ENCODE measurements at places on chromosomes 4 and X.

GRCh38 chrX:117969782-117970181, 146.8 kb downstream of the KLHL13 start:
- DNase-seq = no peak

GRCh38 chrX:48934581-48935300, 15.9 kb upstream of the PIM2 start:
- DNase-seq = no peak

DNA sequence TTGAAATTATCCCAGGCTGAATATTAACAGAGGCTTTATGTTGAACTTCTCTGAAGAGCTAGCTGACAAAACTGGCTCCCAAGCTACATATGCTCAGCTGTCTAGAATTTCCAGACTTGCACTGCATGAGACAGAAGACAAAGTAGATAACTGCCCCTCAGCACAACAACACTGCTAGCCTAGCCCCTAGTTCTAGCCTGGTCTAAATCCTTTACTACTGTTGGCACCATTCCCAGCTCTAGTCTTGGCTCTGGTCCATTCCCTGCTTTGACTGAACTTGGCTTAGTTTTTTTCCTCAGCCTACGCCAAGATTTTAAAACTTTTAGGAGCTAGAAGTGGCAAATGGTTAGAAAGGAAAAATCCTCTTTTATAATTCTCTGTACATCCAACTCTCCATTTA, 7.6 kb upstream of the OPHN1 start:
- no peak for DNase-seq

DNA sequence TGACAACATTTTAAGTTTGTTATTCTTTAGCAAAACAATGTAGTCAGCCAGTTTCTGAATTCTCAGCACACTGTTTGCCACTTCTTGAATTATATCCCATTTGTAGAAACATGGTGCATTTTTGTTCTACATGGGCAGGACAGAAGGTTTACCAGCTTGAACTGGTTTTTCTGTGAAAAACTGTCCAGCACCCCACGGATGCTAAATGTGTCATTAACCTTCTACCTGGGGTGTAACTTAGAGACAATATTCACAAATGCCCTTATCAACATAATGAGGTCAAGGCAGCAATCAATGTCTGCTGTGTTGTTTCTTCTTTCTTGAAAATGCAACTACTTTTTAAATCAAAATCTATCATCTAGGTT, 702.6 kb downstream of the CENPC start:
- DNase-seq = no peak

GRCh38 chr4:78179196-78179595, 122.1 kb downstream of the FRAS1 start:
- no peak for DNase-seq

- no peak for DNase-seq
These were observed 23.1 kb upstream of the ZXDA start for GRCh38 chrX:57933321-57933720.

DNA sequence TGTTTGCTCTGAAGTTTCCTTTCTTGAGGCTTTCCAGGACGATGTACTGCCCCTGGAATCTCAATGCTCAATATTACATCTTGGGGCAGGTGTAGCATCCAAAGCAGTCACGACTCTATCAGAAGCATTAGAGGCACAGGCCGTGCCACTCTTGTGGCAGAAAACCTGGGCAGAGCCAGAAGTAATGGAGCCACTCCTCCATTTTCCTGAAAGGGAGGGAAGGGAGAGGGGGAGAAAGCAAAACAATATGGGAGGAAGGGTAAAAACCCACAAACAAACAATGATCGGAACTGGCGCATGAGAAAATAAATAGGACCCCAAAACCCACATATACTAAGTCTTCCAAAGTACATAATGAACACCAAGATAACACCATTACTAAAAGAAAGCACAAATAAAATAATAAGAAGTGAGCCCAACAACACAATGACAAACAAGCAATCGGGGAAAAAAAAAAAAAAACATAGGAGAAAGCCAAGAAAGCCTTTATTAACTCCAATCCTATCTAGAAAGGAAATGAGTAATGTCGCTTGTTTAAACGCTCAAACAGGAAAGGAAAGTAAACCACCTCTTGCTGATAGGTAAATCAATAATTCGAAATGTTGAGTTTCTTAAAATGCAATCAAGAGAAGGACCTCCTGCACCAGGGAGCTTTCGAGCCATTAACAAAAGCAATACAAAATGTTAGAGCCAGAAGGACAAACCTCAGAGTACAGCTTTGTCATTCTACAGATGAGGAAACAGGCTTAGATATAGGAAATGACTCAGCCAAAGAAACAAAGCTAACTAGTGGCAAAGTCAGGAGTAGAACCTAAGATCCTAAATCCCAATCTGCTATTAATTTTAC, 117.4 kb downstream of the ATRX start:
- DNase-seq = no peak
